ENCODE measurements at places on chromosomes 7 and 10.

DNA sequence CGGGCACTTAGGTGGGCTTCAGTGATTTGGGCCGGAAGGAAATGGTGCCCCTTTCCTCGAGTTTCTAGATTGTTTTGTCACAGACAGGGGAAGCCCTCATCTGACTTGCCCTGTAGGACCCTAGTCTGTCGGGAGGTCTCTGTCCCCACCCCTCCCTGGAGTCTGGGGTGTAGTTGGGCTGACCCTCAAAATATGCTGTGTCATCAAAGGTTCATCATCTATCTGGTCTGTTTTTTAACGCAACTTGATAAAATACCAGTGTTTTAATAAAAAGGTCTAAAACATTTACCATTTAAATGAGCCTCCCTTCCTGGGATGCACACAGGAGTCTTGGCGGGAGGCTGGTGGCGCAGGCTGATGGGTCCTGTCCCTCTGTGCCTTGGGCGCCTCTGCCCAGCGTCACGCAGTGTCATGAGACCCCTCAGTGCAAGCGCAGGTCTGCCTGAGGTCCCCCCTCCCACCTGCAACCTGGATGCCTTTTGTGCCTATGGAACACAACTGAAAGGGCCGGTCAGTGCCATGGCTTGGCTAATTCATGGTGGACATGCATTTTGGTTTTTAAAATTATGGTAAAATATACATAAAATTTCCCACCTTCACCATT lies 146.4 kb downstream of the MGMT start:
- DNase-seq = no peak

DNA sequence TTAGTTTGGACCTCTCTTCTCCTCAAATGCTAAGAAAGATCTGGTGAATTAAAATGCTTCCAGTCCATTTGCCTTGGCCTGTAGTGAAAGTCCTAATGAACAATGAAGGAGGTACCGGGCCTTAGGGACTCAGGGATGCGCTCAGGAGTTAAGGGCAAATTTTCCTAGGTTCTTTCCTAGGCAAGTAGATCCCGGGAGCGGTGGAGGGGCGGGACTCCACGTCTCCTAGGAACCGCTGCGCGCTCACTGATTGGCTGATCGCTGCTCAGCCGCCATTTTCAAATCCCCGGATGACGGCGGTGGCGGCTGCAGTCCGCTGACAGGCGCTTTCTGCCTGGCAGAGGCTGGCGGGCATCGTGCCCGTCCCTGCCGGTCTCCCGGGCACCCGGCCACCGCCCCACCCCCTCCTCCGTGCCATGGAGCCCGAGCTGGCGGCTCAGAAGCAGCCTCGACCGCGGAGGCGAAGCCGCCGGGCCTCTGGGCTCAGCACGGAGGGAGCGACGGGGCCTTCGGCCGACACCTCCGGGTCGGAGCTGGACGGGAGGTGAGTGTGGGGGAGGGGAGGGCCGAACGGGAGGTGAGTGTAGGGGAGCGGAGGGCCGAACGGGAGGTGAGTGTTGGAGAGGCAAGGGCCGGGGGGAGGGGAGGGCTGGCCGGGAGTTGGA lies at the start of gene NET1:
Gene NET1, plus strand, starts transcription at position 281 of the 665 bp plus-strand sequence. Its CDS starts 136 bp downstream, at position 417.
- DNase-seq = peak; percentile 72

GRCh38 chr7:47292832-47293309 lies 289.0 kb downstream of the TNS3 start:
- no peak for DNase-seq

DNA sequence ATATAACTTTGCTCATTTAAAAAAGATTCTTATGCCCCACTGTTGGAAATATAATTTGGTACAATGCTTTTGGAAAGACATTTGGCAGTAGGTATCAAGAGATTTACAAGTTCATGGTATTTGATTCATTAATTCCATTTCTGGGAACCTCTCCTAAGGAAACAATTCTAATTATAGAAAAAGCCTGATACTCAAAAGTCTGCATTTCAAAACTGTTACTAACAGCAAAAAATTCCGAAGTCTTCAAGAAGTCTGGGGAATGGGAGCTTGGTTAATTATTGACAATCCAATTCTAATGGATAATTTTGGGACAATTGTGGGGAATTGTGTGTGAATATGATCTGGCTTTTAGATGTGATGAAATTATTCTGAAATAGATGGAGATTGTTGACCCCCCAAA lies 59.6 kb downstream of the HDAC9 start:
- no peak for DNase-seq

DNA sequence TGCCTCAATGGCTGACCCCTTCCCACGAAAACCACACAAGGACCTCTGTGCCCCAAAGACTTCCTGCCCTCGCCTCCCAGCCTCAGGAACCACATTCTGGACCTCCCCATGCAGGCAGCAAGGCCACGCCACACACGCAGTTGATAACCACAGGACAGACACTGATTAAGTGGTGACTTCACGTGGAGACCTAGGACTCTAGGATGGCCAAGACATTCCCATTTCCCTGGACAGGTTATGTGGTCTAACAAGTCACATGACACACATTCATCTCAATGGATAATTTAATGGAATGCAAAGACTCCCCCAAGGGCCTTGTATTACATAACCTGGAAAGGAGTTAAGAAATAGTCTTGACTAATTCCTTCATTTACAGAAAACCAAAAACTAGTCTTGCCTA lies 110.2 kb downstream of the LARP4B start:
- no peak for DNase-seq

- DNase-seq = no peak
These were observed 119.7 kb downstream of the SND1 start for GRCh38 chr7:127771707-127772106.

DNA sequence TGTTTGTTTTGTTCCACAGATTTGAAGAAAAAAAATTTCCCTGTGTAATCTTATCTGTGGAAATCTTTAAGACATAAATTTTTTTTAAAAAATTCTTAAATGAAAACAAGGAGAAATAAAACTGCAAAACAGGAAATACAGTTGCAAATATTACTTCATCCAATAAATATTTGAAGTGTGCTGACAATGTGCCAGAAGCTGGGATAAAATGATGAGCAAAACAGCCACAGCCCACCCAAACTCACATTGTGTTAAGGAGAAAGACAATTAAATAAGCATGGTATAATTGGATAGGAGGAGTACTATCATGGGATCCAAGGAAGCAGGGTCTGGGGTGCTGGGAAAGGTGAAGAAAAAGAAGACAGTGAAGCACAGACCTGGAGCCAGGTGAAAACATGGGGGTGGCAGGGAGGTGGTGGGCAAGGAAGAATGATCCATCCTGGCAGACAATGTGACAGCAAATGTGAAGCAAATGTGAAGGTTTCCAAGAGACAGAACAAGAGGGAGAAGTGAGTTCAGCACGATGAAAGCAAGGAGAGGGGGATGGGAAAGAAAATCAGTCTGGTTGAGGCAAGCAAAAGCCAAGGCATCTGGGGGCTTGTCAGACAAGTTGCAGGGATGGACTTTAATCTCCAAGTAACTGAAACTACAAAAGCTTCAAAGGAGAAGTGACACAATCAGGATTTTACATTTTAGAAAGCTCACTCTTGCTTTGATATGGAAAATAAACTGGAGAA lies 135.9 kb downstream of the HIBADH start:
- DNase-seq = no peak
